ENCODE measurements at places on chromosomes 5 and 9.

- DNase-seq: no peak
Measured at GRCh38 chr9:103625161-103625804, 468.8 kb upstream of the SMC2 start.

DNA sequence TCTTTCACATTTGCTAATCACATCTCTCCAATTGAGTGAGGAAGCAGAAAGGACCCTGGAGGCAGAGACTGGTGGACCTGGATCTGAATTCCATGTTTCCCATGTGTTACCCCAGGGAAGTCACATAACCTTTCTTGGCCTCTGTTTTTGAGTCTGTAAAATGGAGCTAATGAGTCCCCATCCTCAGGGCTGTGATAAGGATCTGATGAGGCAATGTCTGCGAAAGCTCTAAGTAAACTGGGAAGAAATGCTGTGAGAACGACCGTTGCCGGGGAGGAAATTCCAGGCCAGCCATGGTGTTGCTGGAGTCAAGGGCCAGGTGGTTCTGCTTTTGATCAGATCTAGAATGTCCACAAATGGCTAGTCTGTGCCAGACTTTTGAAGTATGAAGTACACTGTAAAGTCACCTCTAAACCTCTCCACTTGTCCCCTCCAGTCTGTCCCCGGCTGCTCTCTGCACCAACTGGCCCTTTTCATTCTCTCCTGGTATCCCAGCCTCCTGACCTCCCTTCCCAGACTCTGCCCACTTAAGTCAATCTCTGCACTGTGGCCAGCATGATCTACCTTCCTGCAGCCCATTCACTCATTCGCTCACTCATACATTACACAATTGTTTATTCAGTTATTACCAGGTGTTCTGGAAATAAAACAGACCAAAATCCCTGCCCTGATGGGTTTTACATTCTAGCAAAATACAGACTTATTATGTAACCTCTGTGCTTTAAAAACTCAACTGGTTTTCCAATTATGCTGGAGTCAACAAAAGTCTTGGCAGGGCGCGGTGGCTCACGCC, 32.5 kb upstream of the N4BP3 start:
- DNase-seq: no peak

DNA sequence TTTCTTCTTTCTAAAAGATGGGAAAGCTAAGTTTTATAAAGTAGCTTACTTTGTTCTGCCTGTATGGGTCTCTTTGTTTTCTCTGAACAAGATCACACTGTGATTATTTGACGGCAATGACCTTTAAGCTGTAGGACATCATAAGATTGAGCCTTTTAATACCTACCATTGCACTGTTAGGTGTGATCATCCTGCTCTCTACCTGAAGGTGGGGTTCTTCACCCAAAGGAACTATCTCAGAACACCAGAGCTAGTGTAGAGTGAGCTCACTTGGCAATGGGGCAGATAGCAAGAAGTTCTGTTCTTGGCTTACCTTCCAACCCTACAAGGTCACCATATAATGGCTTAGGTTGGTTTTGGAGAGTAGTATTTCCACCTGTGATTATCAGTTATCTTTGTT, 200.2 kb downstream of the SPATA31D1 start:
- DNase-seq: no peak

DNA sequence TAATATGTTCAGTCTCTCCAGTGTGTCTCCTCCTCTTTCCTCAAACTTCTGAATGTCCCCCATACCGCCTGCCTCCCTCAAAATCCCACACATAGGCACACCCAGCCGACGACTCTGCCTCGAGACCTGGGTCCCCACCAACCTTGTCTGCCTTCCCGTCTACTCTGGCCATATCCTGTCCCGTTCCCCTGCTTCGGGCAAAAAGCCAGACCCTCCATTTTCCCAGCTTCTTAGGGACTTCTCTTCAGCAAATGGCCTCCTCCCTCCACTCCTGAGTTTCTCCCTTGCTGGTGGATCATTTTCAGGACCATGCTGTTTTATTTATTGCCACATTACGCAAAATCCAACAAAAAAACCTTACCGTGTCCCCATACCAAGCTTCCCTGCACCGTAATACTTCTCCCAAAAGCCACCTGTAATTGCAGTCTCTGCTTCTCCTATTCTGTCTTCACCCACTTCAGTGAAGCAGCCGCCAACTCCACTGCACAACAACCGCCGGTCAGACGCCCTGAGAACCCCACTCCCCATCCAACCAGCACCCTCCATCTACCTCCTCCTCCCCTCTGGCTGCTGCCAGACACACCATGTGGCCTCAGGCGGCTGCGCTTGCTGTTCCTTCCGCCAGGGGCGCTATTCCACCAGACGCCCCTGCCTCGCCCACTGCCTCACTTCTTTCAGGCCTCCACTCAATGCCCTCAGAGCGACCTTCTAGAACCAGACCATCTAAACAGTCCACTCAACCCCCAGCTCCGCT, 117.0 kb downstream of the TRPM6 start:
- DNase-seq: no peak

GRCh38 chr9:32456564-32456963, 69.4 kb downstream of the RIGI start:
- no peak for DNase-seq

DNA sequence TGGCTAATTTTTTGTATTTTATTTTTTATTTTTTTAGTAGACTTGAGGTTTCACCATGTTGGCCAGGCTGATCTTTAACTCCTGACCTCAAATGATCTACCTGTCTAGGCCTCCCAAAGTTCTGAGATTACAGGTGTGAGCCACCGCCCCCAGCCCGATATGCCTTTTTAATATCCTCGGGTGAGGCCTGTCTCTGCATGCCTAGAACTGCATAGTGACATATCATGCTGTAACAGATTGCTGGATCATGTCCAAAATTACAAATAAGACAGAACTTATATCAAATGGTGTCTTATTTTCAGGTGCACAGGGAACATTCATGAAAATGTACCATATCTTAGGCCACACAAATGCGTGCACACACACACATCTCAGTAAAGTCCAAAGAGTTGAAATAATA, 39.1 kb upstream of the PJA2 start:
- DNase-seq: no peak

DNA sequence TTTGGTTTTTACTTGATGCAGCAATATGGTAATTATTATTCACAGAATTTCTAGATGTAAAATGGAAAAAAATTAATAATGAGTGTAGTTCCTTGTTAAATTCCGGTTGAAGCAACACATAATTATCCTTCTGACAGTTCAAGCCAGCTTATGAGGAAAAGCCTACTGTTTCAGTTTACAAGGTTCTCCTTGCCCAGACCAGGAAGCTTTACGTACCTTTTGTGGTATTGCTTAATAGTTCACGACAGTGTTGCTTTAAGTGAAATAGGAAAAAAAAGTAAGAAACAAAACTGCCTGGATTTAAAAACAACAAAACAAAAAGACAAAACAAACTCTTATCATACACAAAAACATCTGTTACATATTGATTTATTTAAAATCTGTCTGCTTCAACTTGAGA, 547.3 kb upstream of the C9orf72 start:
- DNase-seq: no peak

DNA sequence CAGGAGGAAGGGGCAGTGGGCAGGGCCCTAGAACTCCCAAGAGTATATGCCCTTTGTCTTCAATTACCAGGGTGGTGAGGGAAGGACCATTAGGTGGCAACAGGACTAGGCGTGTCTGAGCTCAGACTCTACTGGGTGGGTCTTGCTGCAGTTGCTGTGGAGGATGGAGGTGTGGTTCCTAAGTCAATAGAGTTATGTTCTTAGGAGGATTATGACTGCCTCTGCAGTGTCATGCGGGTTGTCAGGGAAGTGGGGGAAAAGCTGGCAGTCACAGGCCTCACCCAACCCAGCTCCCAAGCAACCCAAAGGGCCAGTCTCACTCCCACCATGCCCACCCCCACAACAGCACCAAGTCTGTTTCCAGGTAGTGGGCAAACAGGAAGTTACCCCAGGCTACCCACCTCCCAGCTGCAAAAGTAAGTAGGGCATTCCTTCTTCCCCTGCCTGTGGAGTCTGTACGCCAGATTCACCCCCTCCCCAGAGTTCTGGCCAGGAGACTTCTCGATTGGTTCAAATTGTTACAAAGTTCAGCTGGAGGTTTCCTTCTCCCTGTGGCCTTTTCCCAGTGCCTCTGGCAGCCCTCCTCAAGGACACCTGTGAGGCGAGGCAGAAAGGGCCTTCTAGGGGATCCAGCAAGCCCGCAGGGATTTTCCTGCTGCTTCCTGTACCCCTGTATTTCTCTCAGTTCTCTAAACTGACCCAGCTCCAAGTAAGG, 145.3 kb downstream of the HINT1 start:
- no peak for DNase-seq

GRCh38 chr9:110426052-110426709, 88.5 kb upstream of the TXNDC8 start:
- DNase-seq: no peak
